ENCODE measurements at places on chromosomes 3 and 15. TPM values are rescaled to one million over a fixed set of nuclear protein-coding genes. Genes with fewer than 3 reads are reported as not detected.

Gene SGO1
- 13.8 TPM for total RNA-seq

Gene MUC20
- total RNA-seq: 0.73 TPM

Gene TERC
- total RNA-seq: 0.35 TPM

Gene ZDHHC3
- total RNA-seq: 39.3 TPM

Gene ACTL6A
- total RNA-seq: 51.6 TPM

Gene SCAANT1
- not detected for total RNA-seq

Gene C3orf52
- total RNA-seq: 14.7 TPM

Gene ALDH1A2
- not detected for total RNA-seq

Gene ANKRD63
- 0.54 TPM for total RNA-seq

Data from A549 treated with CORT108297 at 1 μM for 4 hours (cell line).